Hepatic stellate cell (primary cell): ENCODE measurements at places on chromosomes 4 and X.

GRCh38 chr4:151276787-151277562, at the start of gene PRSS48:
PRSS48 (plus strand) TSS chr4:151277161; CDS start chr4:151277173, 12 bp downstream.
- DNase-seq, result peak; percentile 63

DNA sequence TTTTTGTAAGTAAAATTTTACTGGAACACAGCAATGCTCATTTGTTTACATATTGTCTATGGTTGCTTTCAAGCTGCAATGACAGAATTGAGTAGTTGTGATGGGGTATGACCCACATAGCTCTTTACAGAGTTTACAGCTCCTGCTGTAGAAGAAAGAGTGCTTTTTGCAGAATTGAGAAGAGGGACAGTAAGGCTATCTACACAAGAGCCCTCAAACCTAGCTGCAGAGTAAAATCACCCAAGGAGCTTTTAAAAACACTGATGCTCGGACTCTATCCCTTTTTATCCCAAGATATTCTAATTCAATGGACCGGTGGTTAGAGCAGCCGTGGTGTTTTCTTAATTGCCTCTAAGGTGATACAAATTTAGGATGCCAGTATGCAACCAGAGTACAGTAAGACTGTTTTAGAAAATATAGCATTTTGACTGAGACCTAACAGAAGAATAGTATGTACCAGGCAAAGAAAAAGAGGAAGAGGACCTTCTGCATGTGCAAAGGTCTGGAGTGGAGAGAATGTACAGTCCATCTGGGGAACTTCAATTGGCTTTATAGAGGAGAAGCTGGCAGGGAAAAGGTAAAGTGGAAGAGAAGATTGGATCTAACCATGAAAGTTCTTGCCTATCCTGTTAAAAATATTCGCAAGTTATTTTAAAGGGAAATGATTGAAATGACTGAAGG, 663.6 kb upstream of the CPEB2 start:
- no peak for DNase-seq

GRCh38 chr4:142574306-142574705, 271.8 kb downstream of the INPP4B start:
- DNase-seq, result no peak

DNA sequence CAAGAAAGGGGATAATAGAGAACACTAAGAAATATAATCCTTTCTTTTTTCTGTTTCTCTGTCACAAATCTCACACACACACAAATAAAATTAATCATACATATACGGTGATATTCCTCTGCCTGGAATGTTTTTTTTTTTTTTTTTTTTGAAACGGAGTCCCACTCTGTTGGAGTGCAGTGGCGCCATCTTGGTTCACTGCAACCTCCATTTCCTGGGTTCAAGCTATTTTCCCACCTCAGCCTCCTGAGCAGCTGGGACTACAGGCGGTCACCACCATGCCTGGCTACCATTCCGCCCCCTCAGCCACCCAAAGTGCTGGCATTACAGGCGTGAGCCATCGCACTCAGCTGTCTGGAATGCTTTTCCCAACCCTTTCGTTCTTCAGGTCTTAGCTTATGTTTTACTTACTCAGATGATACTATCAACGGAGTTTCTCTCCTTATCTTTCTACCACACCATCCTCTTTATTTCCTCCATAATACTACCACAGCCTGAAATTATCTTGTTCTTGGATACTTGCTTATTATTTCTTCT, 69.3 kb downstream of the ANKRD17 start:
- no peak for DNase-seq

- peak; percentile 4 for DNase-seq
These were observed 69.3 kb downstream of the NBDY start for GRCh38 chrX:56798339-56798711.
